ENCODE measurements at places on chromosomes 4 and X. TPM values are rescaled to one million over a fixed set of nuclear protein-coding genes. Genes with fewer than 3 reads are reported as not detected.
A peak's percentile ranks its signal among the peaks of the same experiment; 100 is the strongest.

DNA sequence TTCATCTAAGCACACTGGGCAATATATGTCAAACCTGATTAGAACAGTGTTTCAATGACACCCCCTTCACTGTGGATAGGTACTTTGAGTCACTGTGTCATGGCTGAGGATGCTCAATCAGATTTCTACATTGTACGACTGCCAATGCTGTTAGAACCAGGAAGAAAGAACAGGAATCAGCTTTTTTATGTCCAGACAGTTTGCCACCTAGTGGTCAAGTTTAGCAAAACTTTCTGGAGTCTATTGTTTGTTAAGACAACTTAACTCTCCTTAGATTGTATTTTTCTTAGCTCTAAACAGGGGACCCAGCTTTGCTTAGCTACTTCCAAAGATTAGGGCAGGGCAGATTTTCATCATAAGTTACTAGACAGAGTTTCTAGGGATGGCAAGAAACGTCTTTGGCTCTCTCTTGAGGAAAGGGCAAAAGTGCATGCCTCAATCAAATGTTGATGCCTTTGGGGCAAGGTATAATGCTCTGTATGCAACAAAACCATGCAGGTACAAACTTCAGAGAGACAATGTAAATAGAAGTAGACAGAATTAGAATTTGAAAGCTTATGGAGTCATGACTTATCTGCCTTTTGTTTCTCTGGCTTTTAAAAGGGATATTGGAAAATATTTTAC lies 40.5 kb upstream of the BMP3 start:
- peak; percentile 73 for DNase-seq

DNA sequence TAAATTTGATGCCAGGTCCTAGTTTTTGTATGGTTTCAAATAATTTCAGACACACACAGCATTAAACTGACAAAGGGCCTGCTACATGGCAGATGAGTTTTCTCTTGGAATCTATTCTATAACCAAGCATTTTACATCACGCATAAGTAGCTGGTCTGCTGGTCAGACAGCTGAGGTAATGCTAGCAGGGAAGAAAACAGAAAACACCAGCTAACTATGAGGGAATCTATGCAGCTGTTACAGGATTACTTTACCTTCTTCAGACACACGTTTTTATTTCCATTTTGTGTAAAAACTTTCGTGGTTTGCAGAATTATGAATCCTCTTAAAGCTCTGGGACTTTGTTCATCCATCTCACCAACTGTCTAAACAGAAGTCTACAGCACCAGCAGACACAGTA lies 42.0 kb downstream of the MFAP3L start:
- DNase-seq, result no peak

DNA sequence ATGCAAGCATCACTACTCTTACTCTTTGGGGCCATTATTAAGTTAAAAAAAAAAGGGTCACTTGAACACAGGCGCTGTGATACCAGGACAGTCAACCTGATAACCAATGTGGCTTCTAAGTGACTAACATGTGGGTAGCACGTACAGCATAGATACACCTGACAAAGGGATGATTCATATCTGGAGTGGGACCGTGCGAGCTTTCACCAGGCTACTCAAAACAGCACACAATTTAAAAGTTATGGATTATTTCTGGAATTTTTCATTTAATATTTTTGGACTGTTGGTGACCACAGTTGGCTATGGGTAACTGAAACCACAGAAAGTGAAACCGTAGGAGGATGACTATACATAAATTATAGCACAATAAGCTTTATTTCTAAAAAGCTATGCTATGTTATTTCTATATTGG lies 113.8 kb upstream of the STIM2 start:
- no peak for DNase-seq

GRCh38 chrX:39827951-39828350 lies 269.8 kb downstream of the BCOR start:
- no peak for DNase-seq

DNA sequence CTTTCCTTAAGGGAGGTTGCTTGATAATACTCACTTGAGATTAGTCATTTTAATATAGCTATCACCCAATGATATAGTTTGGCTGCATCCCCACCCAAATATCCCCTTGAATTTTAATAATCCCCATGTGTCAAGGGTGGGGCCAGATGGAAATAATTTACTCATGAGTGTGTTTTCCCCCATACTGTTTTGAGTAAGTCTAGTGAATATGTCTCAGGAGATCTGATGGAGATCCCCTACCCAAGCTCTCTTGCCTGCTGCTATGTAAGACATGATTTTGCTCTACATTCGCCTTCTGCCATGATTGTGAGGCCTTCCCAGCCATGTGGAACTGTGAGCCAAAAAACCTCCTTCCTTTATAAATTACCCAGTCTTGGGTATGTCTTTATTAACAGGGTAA lies 539.7 kb upstream of the GRID2 start:
- DNase-seq, result no peak

- DNase-seq, result no peak
Measured at GRCh38 chr4:74968456-74969164, 35.7 kb downstream of the PARM1 start.

- DNase-seq, result no peak
Measured at GRCh38 chrX:80828232-80828631, 18.6 kb upstream of the BRWD3 start.

GRCh38 chr4:1215141-1216075 lies 33.5 kb downstream of the CTBP1 start:
- no peak for DNase-seq

- DNase-seq, result no peak
Measured at GRCh38 chr4:136526517-136526916, 1005.8 kb downstream of the PCDH18 start.

DNA sequence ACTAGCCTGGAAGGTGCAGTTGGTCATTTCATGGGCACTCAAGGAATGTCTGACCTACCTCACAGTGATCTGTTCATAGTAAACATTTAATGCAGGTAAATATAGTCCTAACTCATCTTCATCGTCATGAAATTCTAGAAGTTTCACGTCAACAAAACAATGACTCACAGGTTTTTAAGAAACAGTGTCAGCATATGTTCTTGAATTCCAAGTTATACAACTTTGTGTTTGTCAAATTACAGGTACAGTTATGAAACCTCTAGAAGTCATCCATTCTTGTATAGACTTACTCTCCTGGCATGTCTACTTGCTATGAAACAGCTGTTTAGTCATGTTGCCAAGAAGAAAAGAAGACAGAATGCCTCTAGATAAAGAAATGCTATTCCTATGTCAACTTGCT lies 46.6 kb downstream of the AFM start:
- DNase-seq, result no peak

HAUS7 gene
- 10.8 TPM for total RNA-seq

DNA sequence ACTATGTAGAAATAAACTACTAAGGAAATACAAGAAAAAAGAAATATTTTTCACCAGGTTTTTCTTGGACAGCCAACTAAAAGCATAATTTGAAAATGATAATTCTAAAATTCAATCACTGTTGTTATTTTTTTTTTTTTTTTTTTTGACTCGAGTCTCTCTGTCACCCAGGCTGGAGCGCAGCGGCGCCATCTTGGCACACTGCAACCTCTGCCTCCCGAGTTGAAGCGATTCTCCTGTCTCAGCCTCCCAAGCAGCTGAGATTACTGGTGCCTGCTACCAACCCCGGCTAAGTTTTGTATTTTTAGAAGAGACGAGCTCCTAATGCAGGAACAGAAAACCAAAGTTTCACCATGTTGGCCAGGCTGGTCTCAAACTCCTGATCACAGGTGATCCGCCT lies 122.3 kb upstream of the UGT8 start:
- no peak for DNase-seq

- DNase-seq, result no peak
Measured at GRCh38 chr4:113461281-113461680, 300.3 kb downstream of the CAMK2D start.

DNA sequence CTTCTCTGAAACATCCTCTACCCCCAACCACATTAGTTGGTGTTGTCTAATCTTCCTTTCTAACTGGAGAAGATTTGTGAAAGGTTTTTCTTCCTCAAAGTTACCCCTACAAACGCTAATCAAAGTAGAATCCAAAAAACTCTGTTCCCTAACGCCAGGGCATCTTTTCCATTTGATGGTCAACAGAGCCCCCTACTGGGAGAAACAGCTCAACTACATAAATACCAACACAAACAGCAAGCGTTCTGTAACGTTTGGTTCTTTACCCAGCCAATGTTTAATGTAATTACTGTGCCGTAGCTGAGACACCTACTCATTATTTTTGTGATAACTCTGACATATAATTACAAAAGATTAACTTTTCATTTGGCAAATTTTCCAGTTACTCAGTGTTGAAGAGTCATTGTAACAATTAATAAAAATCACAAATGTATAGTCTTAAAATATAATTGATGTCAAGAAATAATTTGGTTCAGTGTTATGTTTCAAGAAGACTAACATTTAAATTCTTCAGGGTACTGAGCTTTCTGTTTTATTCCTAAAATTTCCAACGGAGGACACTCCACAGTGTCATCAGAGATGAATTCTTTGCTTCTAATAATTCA lies 94.9 kb upstream of the TBC1D9 start:
- peak; percentile 65 for DNase-seq

- DNase-seq, result no peak
Measured at GRCh38 chr4:125641611-125642010, 326.9 kb downstream of the FAT4 start.

- DNase-seq, result no peak
Measured at GRCh38 chr4:2746891-2747695, 9.0 kb downstream of the TNIP2 start.

GRCh38 chr4:6205567-6205931 lies 5.2 kb upstream of the JAKMIP1 start:
- DNase-seq, result no peak

GRCh38 chrX:150408561-150408960 lies 45.4 kb downstream of the MAMLD1 start:
- DNase-seq, result peak; percentile 23

ATP10D gene
- 135 TPM for total RNA-seq

NKX1-1 gene
- not detected for total RNA-seq

GRCh38 chr4:174119830-174120229 lies 163.6 kb downstream of the FBXO8 start:
- no peak for DNase-seq

DNA sequence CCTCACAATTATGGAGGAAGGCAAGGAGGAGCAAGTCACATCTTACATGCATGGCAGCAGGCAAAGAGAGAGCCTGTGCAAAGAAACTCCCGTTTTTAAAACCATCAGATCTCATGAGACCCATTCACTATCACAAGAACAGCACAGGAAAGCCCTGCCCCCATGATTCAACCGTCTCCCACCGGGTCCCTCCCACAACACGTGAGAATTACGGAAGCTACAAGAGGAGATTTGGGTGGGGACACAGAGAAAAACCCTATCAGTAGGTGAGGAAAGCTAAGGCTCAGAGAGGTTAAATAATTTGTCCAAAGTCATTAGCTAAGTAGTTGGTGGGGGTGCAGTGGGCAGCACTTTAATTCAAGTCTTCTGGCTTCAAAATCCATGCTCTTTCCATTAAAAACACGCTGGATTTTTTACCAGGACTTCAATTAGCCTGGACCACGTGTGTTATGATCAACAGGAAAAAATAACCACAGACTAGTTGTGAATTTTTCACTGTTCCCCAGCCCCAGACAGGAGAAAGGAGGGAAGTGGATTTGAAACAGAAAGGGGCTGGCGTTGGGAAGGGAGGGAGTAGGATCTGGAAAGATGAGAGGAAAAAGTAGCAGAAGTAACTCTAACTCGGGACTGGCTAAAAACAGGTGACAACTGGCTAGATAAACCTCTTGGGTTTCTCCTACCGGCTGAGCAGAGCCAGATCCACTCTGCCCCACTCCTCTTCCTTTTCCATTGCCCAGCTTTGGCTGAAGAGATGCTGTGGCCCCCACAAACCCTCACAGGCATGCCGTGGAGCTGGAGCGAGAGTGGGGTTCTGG lies 986 bp downstream of the MTMR8 start:
- DNase-seq, result no peak

ATP2B3 gene
- total RNA-seq, result under 0.01 TPM

GRCh38 chrX:119981286-119982070 lies 37.9 kb upstream of the NKAP start:
- peak; percentile 5 for DNase-seq

MAGEA10 gene
- total RNA-seq, result not detected

GRCh38 chr4:150232029-150232428 lies 153.8 kb downstream of the DCLK2 start:
- no peak for DNase-seq

MAGEA1 gene
- total RNA-seq, result not detected

DNA sequence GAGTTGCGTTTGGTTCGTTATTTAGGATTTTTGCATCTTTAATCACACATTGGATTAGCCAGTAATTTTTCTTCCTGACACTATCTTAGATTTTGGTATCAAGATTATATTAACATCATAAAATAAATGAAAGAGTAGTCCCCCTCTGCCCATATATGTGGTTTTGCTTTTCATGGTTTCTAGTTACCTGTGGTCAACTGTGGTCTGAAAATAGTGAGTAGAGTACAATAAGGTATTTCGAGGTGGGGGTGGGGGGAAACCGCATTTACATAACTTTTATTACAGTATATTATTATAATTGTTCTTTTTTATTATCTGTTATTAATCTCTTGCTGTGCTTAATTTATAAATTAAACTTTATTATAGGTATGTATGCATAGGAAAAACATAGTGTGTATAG lies 152.4 kb downstream of the STIM2 start:
- DNase-seq, result no peak

GRCh38 chr4:118589471-118590055 lies 95.6 kb upstream of the METTL14 start:
- no peak for DNase-seq

- DNase-seq, result peak; percentile 60
Measured at GRCh38 chr4:47238667-47239066, 207.3 kb downstream of the GABRB1 start.

TCEAL6 gene
- not detected for total RNA-seq

DNA sequence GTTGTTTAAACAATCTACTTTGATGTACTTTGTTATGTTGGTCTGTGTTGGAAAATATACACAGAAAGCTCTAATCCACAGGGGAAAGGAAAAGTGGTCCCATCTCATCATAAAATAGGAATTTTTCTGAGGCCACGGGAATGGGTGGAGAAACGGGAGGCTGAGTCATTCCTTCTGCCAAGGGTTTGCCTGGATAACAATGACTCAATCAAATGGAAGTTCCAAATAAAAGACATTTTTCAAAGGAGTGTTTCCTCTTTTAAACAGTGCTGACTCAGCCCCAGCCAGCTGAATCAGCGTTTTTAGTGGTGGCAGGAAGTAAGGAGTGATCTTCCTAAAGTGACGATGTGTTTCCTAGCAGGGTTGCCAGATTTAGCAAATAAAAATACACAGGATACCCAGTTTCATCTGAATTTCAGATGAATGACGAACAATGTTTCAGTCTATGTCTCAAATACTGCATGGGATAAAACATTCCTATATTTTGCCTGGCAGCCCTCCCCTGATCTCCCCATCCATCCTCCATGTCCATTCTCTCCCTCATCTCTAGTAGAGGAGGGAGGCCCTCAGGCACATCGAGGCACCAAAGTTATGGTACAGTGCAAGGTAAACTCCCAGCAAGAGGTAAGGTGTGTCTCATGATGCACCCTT lies 345.4 kb upstream of the GATB start:
- peak; percentile 97 for DNase-seq

GRCh38 chr4:175092114-175092513 lies 174.0 kb downstream of the ADAM29 start:
- no peak for DNase-seq

GRCh38 chrX:129945131-129945530 lies 37.3 kb upstream of the BCORL1 start:
- DNase-seq, result peak; percentile 22

GRCh38 chr4:88008122-88008742 lies 797 bp downstream of the PKD2 start:
- DNase-seq, result peak; percentile 48

PFKFB1 gene
- total RNA-seq, result under 0.01 TPM
